A549 treated with Mapracorat at 1 μM for 4 hours (cell line): ENCODE measurements at places on chromosomes 5 and 9. TPM values are rescaled to one million over a fixed set of nuclear protein-coding genes. Genes with fewer than 3 reads are reported as not detected.

SLC6A3 gene
- 0.27 to 0.87 TPM (median 0.61 TPM) in 5 replicates for total RNA-seq

PTGDS gene
- 0.44 to 0.61 TPM (median 0.47 TPM) in 4 of 5 replicates, not detected in the other for total RNA-seq

ENG gene
- 0.07 to 0.15 TPM (median 0.10 TPM) in 5 replicates for total RNA-seq

DBH gene
- not detected in 5 replicates for total RNA-seq

MARVELD2 gene
- 2.2 to 3.0 TPM (median 2.5 TPM) in 5 replicates for total RNA-seq

SV2C gene
- 0.04 TPM in 1 of 5 replicates, not detected in the others for total RNA-seq

PCDHA12 gene
- total RNA-seq = 2.8 to 3.2 TPM (median 3.0 TPM) in 5 replicates

ST8SIA4 gene
- total RNA-seq = 0.20 to 0.38 TPM (median 0.29 TPM) in 5 replicates

F2RL1 gene
- total RNA-seq = 237 to 269 TPM (median 265 TPM) in 5 replicates

TLR4 gene
- total RNA-seq = 0.06 to 0.16 TPM (median 0.10 TPM) in 5 replicates

VAV2 gene
- total RNA-seq = 33.4 to 41.6 TPM (median 39.5 TPM) in 5 replicates

TPRN gene
- 6.0 to 10.8 TPM (median 10.2 TPM) in 5 replicates for total RNA-seq

PCDHGA2 gene
- 0.42 to 0.91 TPM (median 0.68 TPM) in 5 replicates for total RNA-seq

ACSL6 gene
- total RNA-seq = 0.06 to 0.07 TPM in 2 of 5 replicates, not detected in the others

SOX30 gene
- not detected in 5 replicates for total RNA-seq

PDE6A gene
- 0.20 to 0.43 TPM (median 0.25 TPM) in 5 replicates for total RNA-seq

LRRC70 gene
- 0.12 to 0.31 TPM (median 0.30 TPM) in 3 of 5 replicates, not detected in the others for total RNA-seq

HTR1A gene
- total RNA-seq = not detected in 5 replicates

RANBP17 gene
- 2.0 to 2.9 TPM (median 2.4 TPM) in 5 replicates for total RNA-seq

EDIL3 gene
- total RNA-seq = 0.13 to 0.38 TPM (median 0.21 TPM) in 5 replicates

QRFP gene
- not detected in 5 replicates for total RNA-seq

STKLD1 gene
- 0.90 to 1.7 TPM (median 1.1 TPM) in 5 replicates for total RNA-seq

APBA1 gene
- 0.09 to 0.34 TPM (median 0.17 TPM) in 5 replicates for total RNA-seq

SMIM33 gene
- total RNA-seq = not detected in 5 replicates

SLC6A7 gene
- total RNA-seq = 0.05 TPM in 1 of 5 replicates, not detected in the others

ANKRD34B gene
- 0.04 to 0.16 TPM (median 0.09 TPM) in 4 of 5 replicates, not detected in the other for total RNA-seq

SETX gene
- total RNA-seq = 18.5 to 20.6 TPM (median 19.9 TPM) in 5 replicates

MLANA gene
- total RNA-seq = not detected in 5 replicates

GMCL2 gene
- total RNA-seq = not detected in 5 replicates

REEP5 gene
- 130 to 146 TPM (median 143 TPM) in 5 replicates for total RNA-seq

C5orf46 gene
- 0.29 to 0.44 TPM in 2 of 5 replicates, not detected in the others for total RNA-seq

CNTNAP3 gene
- 6.4 to 10.4 TPM (median 8.8 TPM) in 5 replicates for total RNA-seq

NEUROG1 gene
- total RNA-seq = not detected in 5 replicates

OR5C1 gene
- not detected in 5 replicates for total RNA-seq

ANKDD1B gene
- total RNA-seq = 0.13 TPM in 1 of 5 replicates, not detected in the others

TNFSF8 gene
- not detected in 5 replicates for total RNA-seq

GRM6 gene
- total RNA-seq = not detected in 5 replicates
